ENCODE measurements at places on chromosomes 4 and X.

DNA sequence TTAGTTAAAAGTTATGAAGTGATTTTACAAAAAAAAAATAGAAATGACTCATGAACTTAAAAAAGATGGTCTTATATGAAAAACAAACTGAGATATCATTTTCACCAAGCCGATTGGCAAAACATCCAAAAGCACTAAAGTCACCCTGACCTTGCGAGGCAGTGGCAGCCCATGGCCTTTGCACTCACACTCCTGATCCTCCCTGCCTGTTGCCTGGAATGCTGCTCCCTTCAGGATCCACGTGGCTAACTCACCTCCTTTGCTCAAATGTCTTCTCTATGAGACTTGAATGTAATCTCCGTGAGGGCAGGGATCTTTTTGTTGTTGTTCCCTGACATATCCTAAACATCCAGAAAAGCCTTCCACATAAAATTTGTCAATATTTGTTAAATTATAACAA is 106.4 kb downstream of the RAPGEF2 start:
- DNase-seq: no peak

DNA sequence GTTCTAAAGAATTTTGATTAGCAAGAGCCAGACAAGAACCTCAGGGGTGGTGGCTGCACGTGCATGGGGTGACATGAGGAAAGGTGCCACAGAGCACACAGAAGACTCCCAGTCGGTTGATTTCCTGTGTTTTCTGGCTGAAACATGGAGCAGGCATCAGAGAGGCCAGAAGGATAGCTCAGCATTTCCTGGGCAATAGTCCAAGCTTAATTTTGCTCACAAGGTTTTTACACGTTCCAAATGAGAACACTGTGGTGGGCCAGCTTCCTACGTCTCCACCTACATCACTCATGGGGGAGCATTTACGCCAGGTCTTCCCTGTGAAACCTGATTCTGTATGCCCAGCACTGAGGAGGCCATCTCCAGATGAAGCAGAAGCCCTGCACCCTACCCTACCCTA is 212.5 kb upstream of the CLNK start:
- DNase-seq: no peak

GRCh38 chr4:75605928-75606327 is 24.4 kb downstream of the CDKL2 start:
- DNase-seq: no peak

GRCh38 chr4:1842339-1842895 is 13.5 kb downstream of the LETM1 start:
- no peak for DNase-seq

- DNase-seq: no peak
Measured at GRCh38 chr4:81257021-81257420, 42.0 kb upstream of the PRKG2 start.

DNA sequence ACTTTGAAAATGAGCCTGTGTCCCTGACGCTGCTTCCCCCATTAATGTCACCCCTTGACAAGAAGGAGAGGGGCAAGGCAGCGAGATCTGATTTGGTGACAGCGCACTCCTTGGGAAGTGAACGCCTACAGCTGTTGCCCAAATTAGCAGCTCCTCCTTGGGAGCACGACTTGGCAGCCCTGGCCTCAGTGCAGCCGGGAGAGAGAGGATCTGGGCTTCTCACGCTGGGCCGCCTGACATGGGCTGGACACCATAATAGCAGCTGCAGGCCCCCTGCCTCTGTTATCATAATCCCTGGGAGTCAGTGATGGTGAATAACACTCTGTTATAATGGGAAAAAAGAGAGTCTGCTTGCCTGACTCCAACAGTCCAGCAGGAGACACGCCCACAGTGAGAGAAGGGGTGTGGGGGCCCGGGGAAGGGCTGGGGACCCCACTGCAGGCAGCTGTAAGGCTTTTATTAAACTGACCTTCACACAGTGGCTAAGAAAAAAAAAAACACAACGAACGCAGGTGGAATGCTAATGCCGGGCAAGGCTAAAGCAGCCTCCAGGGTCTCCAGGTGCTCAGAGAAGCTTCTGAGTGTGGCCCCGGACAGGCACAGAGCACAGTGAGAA is 73.3 kb downstream of the PSAPL1 start:
- no peak for DNase-seq

- no peak for DNase-seq
Measured at GRCh38 chrX:136861877-136862276, 18.6 kb downstream of the RBMX start.

Data from esophagus squamous epithelium (tissue), 5 donors.